ENCODE measurements at places on chromosomes 13 and 19.

DNA sequence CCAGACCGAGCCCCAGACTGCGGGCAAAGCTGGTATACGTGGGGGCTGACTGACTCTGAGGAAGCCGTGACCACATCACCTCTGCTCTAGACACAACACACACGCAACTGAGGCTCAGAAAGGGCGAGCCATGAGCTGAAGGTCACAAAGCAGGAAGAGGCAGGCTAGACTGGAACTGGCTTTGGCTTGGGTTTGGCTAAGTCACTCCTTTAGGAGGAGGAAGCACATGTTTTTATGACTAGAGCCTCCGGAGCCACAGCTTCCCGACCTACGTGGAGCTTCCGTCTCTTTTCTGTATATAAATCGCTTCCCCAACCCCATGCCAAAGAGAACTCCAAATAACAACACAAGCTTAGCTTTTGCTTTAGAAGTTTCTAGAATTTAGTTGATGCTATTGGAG lies 48.0 kb downstream of the RFX2 start:
- DNase-seq: no peak

- DNase-seq: no peak
Measured at GRCh38 chr19:17847538-17848366, at the start of gene JAK3. JAK3 (minus strand) TSS chr19:17847982; CDS start chr19:17844417, 3,565 bp downstream.

DNA sequence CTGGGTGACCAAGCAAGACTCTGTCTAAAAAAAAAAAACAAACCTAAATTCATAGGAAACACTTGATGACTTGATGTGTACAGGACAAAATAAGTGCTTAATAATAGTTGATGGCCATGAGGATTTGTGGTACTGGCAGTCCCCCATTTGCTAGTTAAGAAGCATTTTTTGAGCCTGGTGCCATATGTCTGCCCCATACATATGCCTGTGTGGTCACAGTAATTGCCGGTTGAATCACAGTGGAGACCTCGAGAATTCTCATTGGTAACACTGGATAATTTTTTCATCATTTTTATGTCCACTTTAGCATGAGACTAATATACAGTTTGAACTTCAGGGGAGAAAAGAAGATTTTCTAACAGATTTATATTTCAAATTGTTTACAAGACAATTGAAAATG lies 79.2 kb downstream of the LRCH1 start:
- DNase-seq: no peak

DNA sequence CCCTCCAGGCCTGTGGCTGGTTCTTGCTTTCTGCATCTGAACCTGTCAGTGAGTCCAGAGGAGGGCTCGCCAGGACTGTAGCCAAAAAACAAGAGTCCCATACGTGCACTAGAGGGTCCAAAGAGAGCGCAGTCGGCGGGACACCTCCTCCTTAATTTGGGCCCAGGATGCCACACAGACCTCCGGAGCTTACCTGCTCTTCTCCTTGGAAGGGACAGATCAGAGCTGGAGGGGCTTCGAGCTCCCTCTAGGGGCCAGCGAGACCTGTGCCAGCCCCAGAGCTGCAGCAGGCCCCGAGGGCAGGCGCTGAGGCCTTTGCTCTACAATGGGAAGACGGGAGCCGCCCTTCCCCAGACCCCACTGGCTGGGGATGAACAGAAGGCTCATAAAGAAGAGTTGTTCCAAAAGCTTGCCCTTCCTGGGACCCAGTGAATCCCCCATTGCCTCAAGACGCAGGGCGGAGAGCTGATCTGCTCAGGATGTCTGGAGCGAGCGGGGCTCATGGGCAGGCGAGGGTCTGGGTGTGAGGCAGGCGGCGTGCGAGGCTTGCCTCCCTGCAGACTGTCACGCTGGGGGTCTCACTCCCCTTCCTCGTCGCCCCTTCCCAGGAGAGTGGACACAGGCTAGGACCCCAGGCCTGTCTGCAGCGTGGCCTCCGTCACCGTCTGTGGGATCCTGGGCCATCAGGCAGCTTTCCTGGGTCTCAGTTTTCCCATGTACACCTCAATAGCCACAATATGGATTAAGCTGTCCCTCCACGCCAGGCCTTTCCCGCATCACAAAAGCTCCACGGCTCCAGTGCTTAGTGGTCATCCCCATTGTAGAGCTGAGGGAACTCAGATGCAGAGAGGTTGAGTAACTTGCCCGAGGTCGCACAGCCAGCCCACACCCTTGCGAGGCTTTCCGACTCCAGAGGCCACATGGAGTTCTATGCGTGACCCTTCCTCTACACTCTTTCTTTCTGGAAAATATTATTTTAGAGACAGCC lies 46.9 kb upstream of the VSTM2B start:
- DNase-seq: no peak

DNA sequence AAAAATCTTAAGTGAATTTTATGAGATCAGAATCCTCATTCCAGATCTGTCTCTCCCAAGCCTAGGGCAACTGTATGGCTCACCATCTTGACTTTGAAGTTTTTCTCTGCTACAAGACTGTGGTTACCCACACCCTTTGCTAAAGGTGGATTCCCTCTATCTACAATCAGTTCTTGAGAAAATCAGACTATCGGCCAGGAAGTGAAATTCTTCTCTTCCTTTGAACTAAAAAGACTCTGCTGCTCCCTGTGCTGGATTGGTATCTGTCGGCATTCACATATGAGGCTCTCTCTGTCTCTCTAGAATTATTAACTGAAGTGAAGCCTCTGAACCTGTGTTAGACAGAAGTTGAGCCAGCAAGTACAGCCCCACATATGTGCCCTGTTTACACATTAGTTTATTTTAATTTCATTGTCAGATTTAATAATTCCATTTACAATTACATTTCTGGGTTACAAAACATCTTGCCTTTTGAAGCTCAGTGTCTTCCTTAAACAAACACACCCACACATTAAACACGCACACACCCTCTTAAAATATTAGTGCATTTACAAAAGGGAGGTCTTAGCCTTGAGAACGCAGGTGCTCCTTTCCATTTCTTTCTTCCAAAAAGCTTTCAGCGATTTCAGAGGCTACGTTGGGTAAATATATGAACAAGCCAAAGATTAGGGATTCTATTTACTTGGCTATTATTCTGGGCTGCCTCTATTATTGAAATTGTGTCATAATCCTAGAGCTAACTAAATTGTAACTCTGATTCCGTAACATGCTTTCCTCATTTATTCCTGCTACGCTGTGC lies 145.7 kb downstream of the MIPEP start:
- DNase-seq: no peak

DNA sequence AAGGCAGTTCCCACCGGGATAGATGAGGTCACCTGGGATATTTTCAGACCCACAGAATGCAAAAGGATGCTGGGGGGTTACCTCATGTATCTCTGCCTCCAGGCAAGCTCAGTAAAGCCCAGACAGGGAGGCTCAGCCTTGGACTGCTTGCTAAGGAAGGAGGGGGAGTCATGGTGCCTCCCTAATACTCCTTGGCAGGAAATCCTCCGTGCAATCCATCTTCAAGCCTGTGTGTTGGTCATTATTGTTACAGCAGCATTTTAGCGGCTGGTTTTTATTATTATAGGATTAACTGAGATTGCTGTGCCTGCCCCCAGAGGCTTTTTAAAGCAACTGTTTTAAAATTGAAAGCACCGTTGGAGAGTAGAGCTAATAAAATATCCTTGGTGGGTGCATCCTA lies 188.5 kb upstream of the UBL3 start:
- no peak for DNase-seq

- no peak for DNase-seq
Measured at GRCh38 chr19:1495051-1495798, 4.2 kb downstream of the REEP6 start.

- no peak for DNase-seq
Measured at GRCh38 chr13:45907503-45907902, 56.0 kb upstream of the SIAH3 start.

- DNase-seq: no peak
Measured at GRCh38 chr13:83914368-83914767, 32.1 kb upstream of the SLITRK1 start.

DNA sequence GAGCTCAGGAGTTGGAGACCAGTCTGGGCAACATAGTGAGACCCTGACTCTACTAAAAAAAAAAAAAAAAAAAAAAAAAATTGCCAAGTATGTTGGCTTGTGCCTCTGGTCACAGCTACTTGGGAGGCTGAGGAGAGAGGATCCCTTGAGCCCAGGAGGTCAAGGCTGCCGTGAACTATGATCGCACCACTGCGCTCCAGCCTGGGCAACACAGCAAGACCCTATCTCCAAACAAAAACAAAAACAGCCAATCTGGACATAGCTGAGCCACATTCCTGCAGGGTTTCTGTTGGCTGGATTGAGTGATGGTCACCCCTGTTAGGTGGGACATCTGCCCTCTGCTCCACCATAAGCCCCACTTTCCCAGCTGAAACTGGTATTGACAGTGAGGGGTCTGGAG lies 13.6 kb upstream of the ANGPTL8 start:
- no peak for DNase-seq

DNA sequence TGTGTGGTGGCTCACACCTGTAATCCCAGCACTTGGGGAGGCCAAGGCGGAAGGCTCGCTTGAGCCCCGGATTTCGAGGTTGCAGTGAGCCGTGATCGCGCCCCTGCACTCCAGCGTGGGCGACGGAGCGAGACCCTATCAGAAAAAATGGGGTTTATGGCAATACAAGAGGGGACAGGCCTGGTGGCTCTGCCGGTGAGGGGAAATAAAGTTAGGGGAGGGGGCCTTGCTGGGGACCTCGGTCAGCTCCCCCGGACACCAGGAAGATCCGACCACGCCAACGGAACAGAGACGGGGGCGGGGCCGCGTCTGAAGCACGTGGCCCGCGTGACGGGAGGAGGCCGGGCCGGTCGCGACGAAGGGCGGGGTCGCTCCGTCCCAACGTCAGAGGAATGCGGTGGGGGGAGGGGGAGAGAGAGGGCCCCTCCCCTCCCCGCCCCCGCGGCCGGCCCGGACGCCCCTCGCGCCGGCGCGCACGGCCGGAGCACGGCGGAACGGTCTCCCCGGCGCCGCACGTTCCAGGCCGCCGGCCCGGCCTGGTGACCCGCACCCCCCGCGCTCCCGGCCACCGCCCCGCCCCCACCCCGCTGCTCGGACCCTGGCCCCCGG lies 1.9 kb upstream of the HNRNPL start:
- DNase-seq: no peak

GRCh38 chr19:44587963-44588770 lies 25.2 kb upstream of the IGSF23 start:
- peak; percentile 89 for DNase-seq

DNA sequence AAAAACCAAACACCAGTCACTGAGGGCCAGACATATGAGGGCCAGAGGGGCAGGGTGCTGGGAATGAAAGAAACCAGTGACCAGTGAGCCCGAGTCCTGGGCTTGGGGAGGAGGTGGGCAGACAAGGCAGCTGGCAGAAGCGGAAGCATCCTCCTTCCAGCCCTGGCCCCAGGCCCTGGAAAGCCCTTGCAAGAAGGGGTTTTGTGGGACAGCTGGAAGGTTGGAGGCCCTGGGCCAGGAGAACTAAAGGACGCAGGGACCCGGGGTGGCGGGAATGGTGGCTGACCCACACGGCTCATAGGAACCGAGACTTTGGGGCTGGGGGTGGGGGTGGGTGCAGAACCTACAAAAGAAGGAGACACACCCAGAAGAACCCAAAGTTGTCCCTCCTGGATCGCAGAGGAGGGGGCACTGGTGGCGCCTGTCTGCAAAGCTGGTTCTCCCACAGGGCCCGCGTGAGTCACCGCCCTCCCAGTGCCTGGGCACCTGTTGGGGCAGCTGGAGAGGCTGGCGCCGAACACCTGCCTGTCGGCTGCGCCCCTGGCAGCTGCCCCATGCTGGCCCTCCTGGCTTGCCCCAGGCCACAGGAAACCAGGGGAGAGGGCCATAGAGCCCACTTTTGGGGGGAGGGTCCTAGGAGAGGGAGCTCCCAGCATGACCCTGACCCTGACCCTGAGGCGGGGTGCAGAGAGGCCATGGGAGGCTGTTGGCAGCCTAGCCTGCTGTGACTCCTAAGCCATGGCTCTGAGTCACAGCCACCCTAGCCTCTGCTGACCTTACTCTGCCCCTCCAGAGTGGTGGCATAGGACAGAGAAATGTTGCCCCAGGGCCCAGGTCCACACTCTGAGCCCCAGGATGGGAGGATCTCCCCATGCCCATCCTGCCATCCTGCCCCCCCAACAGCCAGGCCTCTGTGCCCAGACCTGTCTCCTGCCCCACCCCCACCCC lies 802 bp downstream of the DMPK start:
- DNase-seq: no peak

GRCh38 chr19:39818626-39819097 lies 15.3 kb downstream of the DYRK1B start:
- no peak for DNase-seq

GRCh38 chr13:84130495-84131114 lies 248.3 kb upstream of the SLITRK1 start:
- no peak for DNase-seq

- no peak for DNase-seq
Measured at GRCh38 chr13:113142876-113143275, 15.6 kb upstream of the PROZ start.

GRCh38 chr19:8973501-8974091 lies 36.6 kb downstream of the MUC16 start:
- DNase-seq: no peak

GRCh38 chr13:37682496-37682895 lies 83.9 kb upstream of the POSTN start:
- no peak for DNase-seq

GRCh38 chr13:49608651-49609331 lies 19.5 kb upstream of the ARL11 start:
- DNase-seq: no peak

DNA sequence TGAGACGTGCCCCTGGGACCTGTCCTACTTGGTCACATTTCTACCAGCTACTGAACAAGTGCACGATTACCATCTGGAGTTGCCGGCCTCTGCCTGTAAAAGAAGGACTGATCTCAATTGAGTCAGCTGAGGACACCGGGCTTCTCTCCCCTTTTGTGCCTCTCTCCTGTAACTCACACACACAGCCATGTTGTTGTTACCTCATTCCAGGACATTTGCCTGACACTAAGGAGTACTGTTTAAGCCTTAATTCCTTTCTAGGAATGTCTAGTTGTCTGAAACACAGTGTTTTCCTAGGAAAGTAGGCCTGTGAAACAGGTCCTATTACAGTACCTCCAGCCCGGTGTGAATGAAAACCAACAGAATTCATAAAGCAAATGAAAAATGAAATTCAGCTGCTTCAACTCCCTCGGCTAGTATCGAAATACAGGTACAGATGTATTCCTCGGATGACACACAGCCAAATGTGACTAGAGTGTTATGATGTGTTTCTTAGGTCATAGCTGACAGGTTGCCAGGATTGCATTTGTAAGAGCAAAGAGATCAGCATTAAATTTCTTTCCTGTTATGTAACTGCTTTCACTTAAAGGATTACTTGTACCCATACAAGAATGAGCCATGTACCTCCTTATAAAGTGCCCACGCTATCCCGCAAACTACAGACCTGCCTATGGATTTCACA lies 152.0 kb upstream of the IRS2 start:
- peak; percentile 24 for DNase-seq

- no peak for DNase-seq
Measured at GRCh38 chr19:44782729-44783128, 5.0 kb downstream of the CBLC start.

GRCh38 chr19:2461751-2462634 lies 5.2 kb upstream of the LMNB2 start:
- DNase-seq: no peak

- DNase-seq: no peak
Measured at GRCh38 chr19:38288123-38288855, 15.8 kb upstream of the C19orf33 start.

- no peak for DNase-seq
Measured at GRCh38 chr19:34994643-34995541, 5.2 kb upstream of the GRAMD1A start.

All from AG04449 (cell line).